NCI-H2107 (cell line): ENCODE measurements at places on chromosomes 1 and 21.

DNA sequence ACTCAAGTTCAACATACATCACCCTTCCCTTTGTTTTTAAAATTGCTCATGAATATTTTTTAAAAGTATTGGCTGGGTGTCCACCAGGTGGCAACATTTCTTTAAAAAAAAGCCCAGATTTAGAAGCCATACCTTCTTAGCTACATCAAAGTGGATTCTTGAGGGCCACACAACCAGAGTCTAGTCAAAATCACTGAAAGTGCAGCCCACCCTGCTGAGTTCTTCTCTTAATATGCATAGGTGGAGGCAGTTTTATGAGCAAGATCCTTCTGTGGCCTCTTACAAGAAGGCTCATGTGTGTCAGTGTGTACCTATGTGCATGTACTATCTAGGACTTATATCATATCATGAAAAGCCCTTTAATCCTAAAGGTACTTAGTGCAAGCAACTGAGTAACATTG, 16.9 kb upstream of the GNG12 start:
- no peak for DNase-seq

DNA sequence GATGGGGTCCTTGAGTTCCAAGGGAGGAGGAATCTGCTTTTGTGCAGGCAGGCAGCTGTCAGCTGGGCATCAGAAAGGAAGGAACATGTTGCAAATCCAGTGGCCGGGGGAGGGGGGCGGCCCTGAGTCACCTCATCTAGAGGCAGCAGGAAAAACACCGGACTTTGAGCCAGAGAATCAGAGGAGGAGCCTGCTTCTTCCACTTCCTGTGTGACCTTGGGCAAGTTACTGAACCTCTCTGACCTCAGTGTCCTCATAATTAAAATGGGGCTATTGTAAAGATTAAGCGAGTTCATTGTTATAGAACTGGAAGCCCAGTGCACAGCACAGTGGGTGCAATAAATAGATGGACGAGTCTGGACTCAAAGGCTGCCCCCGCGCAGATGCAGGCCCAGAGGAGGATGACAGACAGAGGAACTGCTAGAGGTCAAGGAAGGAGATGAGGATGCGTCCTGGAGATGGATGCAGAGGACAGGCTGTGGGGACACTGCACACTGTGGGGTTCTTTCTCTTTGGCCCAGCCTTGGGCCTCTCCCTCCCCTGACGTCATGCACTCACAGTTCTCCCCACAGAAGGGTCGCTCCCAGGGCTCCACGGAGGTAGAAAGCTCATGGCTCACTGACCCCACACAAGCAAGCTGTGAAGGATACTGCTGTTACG, 714.3 kb downstream of the MATN1 start:
- no peak for DNase-seq

DNA sequence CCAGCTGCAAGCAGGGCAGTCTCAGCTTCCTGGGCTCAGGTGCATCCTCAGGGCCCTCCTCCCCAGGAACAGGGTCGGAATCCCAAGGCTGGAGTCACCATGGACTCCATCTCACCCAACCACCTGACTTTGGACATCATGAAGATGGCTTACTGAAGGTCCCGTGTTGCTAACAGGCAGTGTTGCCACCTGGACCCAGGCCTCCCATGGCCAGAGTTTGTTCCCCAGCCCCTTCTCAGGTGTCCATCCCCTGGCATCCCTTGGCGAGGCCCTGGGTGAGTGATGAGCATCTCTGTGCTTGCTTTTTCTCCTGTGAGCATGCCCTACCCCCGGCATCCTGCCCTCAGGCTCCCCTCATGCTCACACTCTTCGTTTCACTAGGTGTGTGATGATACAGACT, 101.7 kb upstream of the EDN2 start:
- no peak for DNase-seq

DNA sequence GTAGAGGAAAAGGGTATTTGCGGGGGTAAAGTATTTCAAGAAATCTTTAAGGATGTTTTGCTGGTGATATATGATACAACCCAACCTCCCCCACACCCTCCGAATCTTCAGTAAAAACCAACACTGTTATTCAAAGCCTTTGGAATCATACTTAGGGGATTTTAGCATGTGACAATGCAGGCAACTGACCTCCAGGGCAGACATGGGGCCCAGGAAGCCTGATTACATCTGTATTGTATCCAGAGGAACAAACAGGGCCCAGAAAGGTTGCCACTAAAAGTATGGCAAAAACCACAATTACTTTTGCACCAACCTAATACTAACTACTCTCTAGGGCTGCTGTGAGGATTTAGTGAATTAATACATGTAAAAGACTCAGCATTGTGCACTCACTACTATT, 43.9 kb upstream of the CNN3 start:
- no peak for DNase-seq

DNA sequence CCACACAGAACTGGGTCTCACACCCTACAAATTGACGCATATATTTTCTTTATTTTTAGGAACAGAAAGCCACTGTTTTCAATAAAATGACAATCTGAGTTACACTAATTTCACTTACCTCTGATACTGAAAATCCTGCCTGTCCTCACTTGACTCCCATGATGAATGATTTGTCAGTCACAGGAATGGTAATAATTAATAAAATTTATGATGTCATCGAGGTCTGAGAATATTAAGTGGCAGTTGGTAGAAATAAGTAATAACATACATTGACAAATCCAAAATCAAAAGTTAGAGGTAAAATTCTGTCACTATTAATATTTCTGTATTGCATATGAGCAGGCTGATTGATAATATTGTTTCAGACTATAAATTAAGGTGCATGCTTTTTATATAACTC, 418.7 kb upstream of the RGS18 start:
- no peak for DNase-seq

- DNase-seq = no peak
Observed at GRCh38 chr21:45839274-45839673, 142.3 kb upstream of the COL6A1 start.

DNA sequence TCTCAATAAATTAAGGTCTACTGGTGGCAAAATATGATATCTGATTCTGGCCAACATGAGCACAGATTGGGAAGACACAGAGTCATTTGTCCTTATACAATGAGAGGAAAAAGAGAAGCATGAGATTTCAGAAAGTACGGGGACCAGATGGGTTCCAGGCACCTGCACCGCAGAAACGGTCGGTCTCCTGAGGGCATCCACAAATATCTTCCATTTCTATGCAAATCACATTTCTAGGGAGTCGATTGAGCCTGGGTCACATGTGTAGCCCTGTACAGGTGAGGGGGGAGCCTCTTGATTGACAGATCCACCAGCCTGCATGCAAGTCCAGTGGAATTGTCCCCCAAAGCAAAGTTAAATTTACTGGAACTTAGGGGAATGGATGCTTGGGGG, 415.6 kb downstream of the NPHP4 start:
- no peak for DNase-seq

DNA sequence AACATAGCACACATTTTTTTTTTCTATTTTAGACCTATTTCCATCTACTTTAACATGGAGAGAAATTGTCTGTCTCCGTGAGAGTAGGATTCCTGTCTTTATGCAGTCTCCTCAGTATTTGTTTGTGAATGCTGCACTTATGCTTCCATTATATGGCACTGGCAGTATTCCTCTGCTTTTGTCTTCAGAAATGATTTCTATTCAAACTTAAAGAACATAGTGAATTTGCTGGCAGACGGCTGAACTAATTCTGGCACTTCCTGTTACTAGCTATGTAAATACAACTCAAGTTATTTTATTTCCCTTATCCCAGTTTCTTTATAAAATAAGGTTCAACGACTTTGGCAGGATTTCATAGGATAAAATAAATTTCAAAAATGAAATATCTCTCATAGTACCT, 45.3 kb downstream of the KCTD3 start:
- no peak for DNase-seq

DNA sequence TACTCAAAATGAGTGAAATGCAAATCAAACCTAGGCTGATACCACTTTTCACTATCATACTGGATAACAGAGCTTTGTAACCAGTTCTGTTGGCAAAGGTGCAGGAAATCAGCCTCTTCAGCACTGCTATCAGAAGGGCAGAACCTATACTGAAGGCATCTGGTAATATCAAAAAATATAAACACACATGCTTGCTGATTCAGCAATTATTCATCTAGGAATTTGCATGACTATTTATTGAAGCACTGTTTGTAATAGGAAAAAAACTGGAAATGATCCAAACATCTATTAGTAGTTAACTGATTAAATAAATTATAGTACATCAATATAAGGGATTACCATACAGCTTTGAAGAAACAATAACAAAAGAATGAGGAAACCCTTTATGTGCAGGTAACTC, 21.4 kb downstream of the ARHGAP29 start:
- DNase-seq = no peak

- no peak for DNase-seq
Observed at GRCh38 chr1:8329439-8329838, 11.5 kb downstream of the SLC45A1 start.

GRCh38 chr1:7975212-7975865, 13.8 kb downstream of the PARK7 start:
- DNase-seq = no peak

GRCh38 chr21:45098867-45099266, 24.5 kb downstream of the ADARB1 start:
- no peak for DNase-seq
